ENCODE measurements at places on chromosomes 2 and 18. TPM values are rescaled to one million over a fixed set of nuclear protein-coding genes. Genes with fewer than 3 reads are reported as not detected.

GRCh38 chr2:61952288-61952687, 46.8 kb downstream of the COMMD1 start:
- DNase-seq: no peak

DNA sequence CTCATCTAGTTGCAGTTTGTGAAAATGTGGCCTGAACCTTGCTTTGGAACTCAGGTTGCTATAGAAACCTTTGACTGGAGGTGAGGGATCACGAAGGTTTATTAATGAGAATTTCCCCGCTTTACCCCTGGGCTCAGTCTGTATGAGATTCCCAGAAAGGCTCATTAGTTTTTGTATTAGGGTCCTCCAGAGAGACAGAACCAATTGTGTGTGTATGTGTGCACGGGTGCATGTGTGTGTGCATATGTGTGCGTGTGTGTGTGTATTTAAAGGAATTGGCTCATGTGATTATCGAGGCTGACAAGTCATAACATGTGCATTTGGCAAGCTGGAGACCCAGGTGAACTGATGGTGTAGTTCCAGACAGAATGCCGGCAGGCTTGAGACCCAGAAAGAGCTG, 113.8 kb upstream of the DLX2 start:
- no peak for DNase-seq

- DNase-seq: peak; percentile 75
Measured at GRCh38 chr2:240611601-240612210, 13.6 kb upstream of the GPR35 start.

- DNase-seq: no peak
Measured at GRCh38 chr2:88226754-88227153, 56.6 kb downstream of the THNSL2 start.

DNA sequence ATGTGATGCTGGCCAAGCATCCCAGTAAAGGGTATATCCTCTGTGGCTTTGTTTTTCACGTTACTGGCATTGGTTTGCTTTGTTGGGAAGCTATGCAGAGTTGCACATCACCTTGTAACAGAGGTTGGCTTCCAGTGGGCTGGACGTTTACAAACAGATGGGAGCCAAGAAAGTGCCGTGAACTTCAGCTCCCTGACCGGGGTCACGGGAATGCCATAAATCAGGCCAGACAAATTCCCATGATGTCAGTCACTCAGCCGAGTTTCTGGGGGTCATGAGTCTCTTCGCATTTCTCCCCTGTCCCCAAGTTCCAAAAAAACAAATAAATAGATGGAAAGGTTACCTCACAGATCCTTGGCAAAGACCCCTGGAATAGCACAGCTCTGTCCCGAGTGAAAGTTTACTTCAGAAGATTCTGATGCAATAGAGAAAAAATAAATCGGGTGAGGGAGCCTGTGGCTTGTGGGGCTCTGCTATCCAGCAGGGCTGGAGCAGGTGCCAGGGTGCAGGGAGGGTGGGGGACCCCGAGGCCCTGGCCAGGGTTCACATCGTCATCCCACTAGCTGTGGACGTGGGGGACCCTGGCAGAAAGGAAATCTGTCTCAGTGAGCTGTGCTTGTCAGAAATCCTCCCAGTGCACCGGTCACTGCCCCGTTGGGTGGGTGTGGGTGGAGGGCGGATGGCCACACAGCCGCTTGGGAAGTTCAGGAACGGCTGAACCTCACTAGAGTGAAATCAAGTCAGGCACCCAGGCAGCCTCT, 27.8 kb downstream of the TWIST2 start:
- no peak for DNase-seq

DNA sequence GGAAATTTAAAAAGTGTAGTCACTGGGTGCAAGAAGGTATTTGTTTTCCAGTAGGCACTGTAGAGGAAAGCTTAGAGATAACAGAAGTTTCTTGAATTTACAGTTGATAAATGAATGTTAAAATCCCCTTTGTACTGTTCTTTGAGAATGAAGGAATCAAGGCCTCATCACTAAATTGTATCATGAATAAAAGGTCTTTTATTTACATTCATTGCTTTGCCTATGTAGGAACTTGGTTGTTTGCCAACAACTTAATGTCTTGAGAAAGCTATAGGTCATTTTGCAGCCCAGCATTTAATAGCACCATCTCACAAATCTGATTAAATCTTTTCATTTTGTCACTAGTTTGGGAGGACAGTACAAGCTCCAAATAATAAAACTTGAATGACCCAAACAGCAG, 213.9 kb upstream of the ITGA4 start:
- DNase-seq: no peak

GRCh38 chr18:12652861-12653401, 5.0 kb downstream of the SPIRE1 start:
- peak; percentile 73 for DNase-seq

Gene ZC3H8
- 41.4 TPM for total RNA-seq

GRCh38 chr2:10784719-10785118, 27.9 kb downstream of the PDIA6 start:
- DNase-seq: peak; percentile 55

Gene CHN1
- total RNA-seq: 3.1 TPM

Gene DYNAP
- total RNA-seq: not detected

- DNase-seq: peak; percentile 34
Measured at GRCh38 chr18:62944454-62944853, 229.1 kb downstream of the PHLPP1 start.

Gene POU3F3
- not detected for total RNA-seq

DNA sequence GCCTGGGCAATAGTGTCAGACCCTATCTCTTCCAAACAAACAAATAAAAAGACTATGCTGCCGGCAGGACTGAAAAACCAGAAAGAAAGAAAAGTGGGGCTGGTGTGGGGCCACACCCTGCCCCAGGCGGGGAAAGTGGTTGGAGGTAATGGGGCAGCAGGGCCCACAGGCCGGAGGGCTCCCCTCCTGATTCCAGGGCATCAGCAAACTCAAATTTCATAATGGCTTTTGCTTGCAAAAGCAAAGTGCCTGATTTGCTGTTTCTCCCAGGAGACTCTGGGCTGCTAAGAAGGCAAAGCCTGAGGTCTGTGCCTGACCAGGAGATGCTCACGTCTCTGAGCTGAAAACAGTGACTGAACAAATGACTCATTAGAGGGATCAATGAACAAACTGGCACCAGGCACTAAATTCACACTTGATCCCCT, 121.9 kb downstream of the HDAC4 start:
- DNase-seq: no peak

DNA sequence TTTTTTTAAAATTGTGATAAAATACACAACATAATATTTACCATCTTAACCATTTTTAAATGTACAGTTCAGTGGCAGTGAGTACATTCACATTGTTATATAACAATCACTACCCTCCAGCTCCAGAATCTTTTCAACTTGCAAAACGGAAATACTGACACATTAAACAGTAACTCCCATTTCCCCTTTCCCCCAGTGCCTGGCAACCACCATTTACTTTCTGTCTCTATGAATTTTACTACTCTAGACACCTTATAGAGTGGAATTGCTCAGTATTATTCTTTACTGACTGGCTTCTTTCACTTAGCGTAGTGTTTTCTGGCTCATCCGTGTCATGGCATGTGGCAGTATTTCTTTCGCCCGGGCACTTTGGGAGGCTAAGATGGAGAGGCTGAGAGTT, 32.6 kb downstream of the FASTKD2 start:
- DNase-seq: no peak

DNA sequence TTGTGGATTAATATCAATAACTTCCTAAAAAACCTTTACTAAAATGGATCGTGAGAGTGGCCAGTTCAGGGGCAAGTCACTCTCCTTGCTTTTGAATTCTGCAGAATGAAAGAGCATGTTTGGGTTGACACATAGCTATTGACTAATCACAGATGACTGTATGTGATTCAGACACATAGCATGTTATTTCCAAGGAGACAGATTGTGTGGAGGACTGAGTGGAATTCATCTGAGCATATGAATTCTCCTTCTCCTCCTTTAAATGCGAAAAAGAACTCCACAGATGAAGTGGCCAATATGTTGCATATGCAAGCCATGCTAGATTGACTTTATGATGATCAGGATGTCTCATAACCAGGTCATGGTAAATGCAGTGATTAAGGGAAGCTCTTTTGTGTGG, 249.4 kb upstream of the FAM98A start:
- DNase-seq: no peak

Measured in activated CD4-positive, alpha-beta T cell treated with anti-CD3 and anti-CD28 coated beads, Interleukin-2, amount 10 ng/mL, durations not matched to agents 24 days and 14 days (primary cell).